ENCODE measurements at places on chromosomes 2 and 18. TPM values are rescaled to one million over a fixed set of nuclear protein-coding genes. Genes with fewer than 3 reads are reported as not detected.

VWA3B gene
- 0.43 TPM for total RNA-seq

CYBRD1 gene
- 26.3 TPM for total RNA-seq

FHOD3 gene
- total RNA-seq, result 2.8 TPM

SP140 gene
- 0.28 TPM for total RNA-seq

FASTKD2 gene
- 33.4 TPM for total RNA-seq

RUFY4 gene
- total RNA-seq, result not detected

IL36RN gene
- 0.06 TPM for total RNA-seq

BCL11A gene
- 0.06 TPM for total RNA-seq

HOXD1 gene
- total RNA-seq, result 0.20 TPM

LRATD1 gene
- total RNA-seq, result 0.03 TPM

G6PC2 gene
- total RNA-seq, result not detected

WDR75 gene
- 39.2 TPM for total RNA-seq

CIB4 gene
- total RNA-seq, result not detected

PAX3 gene
- not detected for total RNA-seq

PLEKHH2 gene
- total RNA-seq, result 0.75 TPM

ERFE gene
- 8.0 TPM for total RNA-seq

Measured in A549 treated with CpdA at 1 μM for 4 hours (cell line).